ENCODE measurements at places on chromosomes 16 and 17. TPM values are rescaled to one million over a fixed set of nuclear protein-coding genes. Genes with fewer than 3 reads are reported as not detected.

DNA sequence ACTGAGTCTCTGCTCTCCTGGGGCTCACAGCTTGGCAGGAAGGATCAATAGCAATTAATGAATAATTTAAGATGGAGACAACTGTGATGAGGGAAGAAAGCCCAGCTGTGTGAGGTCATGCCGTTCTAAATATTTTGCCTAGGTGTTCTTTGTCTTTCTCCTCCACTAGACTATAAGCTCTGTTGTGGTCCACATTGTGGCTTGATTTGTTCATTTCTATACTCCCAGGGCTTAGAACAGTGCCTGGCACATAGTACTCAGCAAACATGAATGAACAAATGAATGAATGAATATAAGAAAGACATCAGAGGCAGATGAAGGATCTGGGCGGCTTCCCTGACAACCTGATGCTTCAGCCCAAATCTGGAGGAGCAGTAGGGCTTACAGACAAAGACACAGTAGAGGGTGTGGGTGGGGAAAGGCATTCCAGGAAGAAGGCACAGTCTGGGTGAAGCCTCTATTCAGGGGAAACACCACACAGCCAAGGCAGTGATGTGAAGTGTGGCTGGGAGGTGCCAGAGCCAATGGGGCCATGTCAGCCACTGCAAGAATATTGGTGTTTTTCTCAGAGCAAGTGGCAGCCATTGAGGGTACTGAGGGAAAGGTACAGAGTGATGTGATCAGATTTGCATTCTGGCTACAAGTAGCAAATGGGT lies 8.3 kb downstream of the CDH13 start:
- DNase-seq = no peak

DNA sequence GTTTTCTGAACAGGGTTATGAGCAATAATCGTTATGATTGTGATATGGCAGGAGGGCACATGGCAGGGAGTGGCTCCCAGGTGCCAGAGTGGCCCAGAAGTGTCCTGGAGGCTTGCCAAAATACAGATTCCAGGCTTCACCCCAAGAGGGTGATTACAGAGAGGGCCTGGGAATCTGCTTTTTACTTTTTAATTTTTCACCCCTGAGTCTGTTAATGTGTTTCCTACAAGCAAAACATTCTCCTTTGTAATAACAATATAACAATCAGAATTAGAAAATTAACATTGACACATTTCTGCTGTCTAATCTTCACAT lies 212.4 kb downstream of the SNX29 start:
- no peak for DNase-seq

- no peak for DNase-seq
Measured at GRCh38 chr17:74758848-74759168, 10.4 kb downstream of the NHERF1 start.

DNA sequence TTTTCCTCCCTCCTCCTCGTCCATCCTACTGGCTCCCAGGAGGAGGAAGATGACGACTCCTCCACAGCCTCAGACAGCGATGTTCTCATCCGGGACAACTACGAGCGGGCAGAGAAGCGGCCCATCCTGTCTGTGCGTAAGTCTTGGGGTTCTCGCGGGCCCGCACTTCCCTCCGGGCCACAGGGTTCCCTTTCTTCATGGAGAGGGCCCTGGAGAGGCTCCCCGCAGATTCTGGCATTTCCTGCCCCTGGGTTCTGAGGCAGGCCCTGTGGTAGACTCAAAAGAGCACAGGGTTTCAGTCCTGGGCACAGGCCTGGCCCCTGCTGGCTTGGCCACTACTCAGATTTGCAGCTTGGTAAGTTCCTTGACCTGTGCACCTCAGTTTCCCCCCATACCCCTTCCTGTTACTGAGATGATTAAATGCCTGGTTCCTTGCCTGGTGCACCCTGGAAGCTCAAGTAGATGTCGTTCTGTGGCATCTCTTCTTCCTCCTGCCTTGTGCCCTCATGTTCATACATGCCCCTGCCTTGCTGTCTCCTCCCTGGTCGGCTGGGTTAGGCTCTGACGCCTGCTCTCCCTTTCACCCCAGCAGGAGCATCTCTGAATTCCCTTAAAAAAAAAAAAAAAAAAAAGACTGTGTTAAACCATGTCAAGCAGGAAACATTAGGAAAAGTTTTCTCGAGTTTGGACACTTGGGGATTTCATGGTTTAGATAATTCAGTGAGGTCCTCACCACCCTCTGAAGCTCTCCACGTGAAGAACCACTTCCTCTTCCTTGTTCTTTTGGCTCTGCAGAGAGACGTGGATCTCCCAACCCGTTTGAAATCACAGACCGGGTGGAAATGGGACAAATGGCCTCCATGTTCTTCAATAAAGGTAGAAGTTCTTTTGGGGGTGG lies 14.3 kb upstream of the NAT9 start:
- no peak for DNase-seq

DNA sequence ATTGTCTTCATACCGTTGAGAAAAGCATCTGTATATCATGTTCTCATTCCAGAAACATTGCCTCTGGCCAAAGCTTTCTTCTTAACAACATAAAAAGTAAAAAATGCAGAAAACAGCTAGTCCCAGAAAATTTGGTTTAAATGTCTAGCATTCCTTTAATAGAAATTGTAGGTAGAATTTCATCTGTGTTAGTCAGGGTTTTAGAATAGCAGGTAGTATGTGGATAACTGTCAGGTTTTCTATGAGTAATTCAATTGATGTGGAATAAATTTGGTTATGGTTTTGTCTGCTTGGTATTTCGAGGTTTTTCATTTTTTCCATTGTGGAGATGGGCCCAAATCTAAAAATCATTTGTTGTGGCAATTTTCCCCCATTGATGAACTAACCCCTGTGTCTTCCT lies 616.7 kb downstream of the KCNJ2 start:
- DNase-seq = no peak

DNA sequence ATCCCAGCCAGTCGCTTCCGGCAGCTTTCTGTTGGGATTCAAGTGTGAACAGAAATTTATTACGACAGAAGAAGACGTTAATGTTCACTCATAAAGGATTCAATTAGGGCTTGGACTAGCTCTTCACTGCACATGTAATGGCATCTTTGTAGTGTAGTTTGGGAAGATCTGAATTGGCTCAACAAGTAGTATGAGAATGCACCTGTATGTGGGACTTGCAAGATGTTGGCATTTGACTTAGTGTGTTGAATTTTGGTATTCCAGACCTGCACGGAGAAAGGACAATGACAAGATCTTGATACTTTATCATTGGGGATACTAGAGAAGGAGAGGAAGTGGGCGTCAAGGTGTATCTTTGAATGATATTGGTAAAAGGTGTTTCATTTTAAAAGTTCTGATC lies 1.2 kb downstream of the PSMD11 start:
- DNase-seq = no peak

DNA sequence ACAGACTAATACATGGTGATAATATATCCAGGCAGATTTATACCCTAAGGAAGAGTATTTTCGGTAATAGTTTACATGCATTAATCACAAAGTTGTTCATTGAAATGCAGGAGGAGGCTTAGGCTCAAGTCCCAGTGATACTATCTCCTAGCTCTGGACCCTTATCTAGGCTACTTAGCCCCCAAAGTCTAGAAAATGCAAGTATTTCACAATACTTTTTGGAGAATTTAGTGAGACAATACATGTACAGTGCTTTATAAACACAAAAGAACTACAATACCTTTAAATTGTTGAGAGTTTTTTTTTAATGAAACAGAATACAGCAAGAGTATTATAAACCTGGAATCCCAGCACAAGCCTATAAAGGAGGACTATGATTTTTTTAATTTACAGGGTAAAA lies 473.9 kb downstream of the HS3ST3B1 start:
- no peak for DNase-seq

DNA sequence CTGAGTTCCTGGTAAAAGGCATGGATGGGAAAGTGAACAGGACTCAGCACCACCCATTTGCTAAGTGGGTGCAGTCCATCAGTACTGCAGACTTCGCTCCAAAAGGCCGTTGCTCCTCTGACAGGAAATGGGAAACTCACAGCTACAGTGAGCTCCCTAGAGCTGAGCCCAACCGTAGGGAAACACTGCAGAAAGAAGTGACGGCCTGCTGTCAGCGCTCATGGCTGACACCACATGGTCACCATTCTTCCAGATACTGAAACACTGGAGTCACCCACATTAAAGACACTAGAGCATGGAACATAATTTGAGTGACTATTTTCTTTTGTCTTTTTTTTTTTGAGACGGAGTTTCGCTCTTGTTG lies 31.9 kb downstream of the UBE2O start:
- no peak for DNase-seq

DNA sequence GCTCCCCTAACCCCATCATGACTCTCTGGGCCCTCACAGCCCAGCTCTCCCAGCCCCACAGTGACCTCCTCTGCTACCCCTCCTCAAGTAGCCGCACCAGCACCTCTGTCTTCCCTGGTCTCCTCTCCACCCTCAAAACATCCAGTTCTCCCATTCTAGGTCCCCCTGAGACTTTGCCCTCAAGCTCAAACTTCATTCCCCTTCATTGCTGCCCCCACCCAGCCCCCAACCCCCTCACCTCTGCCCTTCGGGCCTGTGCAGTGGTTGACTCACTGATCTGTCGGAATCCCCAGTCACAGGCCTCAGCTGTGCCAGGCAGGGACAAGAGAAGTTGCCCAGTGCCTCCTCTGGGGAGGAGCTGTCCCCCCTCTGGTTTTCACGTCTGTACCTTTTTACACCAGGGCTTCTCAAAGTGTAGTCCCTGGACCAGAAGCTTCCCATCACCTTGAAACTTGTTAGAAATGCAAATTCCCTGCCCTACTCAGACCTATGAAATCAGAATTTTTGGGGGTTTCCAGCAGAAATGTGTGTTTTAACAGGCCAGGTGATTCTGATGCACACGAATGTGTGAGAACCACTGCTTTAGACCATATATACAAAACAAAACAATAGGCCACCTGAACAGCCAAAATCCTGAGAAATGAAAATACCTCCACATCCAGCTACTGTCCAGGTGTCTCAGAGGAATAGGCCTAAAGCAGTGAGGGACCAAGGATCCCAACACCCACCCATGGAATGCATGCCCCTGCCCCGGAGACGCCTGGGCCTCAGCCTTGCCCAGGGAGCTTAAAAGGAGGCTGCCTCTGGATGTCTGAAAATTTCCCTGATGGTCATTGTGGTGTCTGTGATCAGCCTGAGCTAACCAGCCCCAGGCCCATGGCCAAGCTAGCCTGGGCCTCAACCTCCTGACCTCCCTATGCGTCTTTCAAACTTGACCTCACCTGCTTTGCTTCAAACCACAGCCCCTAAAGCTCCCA lies 853 bp upstream of the DOK4 start:
- DNase-seq = no peak

Gene OMG
- total RNA-seq = 0.26 TPM

DNA sequence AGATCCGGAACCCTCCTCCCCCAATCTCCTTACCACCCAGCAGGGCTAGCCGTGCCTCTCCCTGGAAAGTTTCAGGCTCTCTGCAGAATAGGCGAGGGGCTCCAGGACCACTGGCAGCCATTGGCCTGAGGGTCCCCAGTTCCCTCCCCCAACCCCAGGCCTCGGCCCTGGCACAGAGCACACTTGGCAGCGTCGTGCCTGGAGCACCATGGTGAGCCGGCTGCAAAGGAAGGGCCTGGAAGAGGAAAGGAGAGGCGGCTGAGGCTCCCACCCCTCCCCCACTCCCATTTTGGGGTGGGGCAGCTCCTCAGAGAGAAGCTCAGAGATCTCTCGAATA lies 369 bp upstream of the BTBD17 start:
- no peak for DNase-seq

GRCh38 chr16:85998868-85999729 lies 100.1 kb downstream of the IRF8 start:
- DNase-seq = no peak

- no peak for DNase-seq
Measured at GRCh38 chr17:46881015-46881414, 29.6 kb downstream of the WNT9B start.

Gene GNG13
- not detected for total RNA-seq

Gene ANKS4B
- total RNA-seq = not detected

Data from pulmonary artery endothelial cell (primary cell).